ENCODE measurements at places on chromosomes 12 and 14. TPM values are rescaled to one million over a fixed set of nuclear protein-coding genes. Genes with fewer than 3 reads are reported as not detected.

KCNA5 gene
- 0.13 TPM for total RNA-seq

VRTN gene
- total RNA-seq, result not detected

SLC25A47 gene
- total RNA-seq, result not detected

GRCh38 chr14:95547626-95548327 lies 12.9 kb downstream of the GLRX5 start:
- DNase-seq, result no peak

GRCh38 chr14:81243499-81243898 lies 22.7 kb upstream of the GTF2A1 start:
- no peak for DNase-seq

All from mesenteric fat pad (tissue), 1 donor.